ENCODE measurements at places on chromosomes 12 and 14.
A peak's percentile ranks its signal among the peaks of the same experiment; 100 is the strongest.

DNA sequence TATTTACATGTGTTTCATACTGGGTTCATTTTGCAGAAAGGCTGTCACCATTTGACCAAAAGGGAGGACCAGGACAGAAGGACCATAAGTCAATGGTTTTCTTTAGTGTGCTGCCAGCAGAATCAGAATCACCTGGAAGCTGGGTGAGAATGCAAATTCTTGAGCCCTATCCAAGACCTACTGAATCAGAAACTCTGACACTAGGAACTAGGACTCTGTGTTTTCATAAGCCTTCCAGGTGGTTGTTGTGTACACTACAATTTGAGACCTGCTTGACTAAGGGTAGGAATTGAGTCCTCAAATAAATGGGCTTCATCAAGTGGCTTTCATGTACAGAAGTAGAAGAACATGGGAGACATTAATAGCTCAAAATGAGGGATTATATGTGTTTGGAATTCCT, 32.2 kb downstream of the PDE6H start:
- DNase-seq, result no peak

- DNase-seq, result no peak
Measured at GRCh38 chr14:100076606-100077005, 11.4 kb downstream of the EVL start.

DNA sequence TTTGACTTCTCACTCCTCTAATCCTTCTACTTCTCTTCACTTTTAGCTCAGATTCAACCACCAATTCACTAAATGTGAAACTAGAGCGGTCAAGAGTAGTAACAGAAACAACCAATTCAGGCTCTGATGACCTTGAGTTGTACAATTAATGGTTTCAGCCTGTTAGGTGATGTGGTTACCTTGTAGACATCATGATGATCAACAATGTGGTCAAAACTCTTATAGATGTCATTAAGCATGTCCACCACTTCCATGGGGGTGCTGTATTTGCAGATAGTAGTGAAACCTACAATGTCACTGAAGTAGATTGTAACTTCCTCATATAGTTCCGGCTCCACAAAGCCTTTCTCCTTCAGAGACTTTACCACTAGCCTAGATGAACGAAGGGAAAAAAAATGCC, 54.1 kb upstream of the PLBD1 start:
- no peak for DNase-seq

DNA sequence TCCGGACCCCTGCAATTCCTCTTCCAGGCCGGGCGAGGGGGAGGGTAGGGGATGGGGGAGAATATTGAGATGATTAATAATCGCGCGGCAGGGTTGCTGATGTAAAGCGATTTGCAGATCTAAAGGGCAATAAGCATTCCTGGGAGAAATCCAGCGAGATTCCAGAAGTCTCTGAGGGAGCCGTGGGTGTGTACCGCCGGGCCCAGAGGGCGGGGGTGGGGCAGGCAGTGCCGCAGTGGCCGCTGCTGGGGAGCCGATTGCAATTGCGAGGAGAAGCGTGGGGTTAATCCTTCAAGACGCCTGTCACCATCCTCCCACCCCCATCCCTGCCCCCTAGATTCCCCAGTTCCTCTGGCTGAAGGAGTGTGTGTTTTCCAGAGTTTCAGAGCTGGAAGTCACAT, 16.4 kb downstream of the FOS start:
- DNase-seq, result no peak

DNA sequence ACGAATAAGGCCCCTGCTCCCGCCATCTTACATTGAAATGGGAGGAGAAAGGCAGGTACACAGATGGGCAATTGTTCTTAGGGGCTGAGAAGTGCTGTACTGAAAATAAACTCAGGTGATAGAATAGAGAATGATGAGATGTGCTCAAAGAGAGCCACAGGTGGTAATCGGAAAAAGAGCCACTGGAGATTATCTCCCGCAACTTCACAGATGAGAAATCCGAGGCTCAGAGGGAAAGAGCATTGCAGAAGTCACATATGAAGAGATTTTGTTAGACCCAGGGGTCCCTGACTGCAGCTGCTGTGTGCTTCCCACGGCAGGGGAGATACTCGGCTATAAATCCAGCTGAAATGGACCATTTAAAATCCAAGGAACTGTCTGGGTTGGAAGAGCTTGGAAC, 73.7 kb downstream of the PRIMA1 start:
- no peak for DNase-seq

GRCh38 chr12:122102331-122102730, 23.8 kb downstream of the MLXIP start:
- DNase-seq, result no peak

- no peak for DNase-seq
Measured at GRCh38 chr14:84770030-84770429, 759.9 kb upstream of the FLRT2 start.

DNA sequence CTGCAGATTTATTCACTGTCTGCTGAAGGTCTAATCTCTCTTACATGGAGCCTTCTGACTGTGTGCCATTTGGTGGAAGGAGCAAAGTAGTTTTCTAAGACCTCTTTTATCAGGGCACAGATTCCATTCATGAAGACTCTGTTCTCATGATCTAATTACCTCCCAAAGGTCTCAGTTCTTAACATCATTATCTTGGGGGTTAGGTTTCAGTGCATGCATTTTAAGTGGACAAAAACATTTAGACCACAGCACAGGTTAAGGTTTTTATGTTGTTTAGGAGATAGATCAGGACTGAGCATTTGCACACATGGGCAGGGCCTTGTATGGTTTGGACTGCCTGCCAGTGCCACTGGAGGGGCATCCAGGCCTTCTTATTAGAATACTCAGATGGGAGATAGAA, 746.1 kb downstream of the C12orf50 start:
- DNase-seq, result no peak

DNA sequence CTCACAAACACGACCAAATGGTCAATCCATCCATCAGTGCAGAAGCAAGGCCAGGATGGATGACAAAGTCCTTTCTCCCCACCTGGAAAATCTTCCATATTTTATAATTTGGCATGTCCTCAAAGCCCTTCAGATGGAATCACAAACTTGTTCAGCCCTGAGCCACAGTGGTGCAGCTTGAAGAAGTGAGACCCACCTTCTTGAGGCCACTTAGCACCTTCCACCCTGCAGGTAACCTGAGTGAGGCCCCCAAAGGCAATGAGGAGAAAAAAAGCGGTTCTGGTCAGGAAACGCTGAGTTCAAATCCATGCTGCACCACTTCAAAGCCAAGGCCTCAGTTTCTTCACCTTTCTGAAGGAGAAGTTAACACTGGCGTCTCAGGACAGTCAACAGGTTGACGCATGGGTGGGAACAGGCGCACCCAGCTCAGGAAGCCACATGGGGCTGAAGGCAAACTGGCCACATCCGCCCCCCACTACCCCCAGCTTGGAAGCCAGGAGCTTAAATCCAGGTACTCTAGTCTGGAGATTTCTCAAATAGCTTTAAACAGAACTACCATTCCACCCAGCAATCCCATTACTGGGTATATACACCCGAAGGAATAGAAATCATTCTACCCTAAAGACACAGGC, 320.4 kb downstream of the BCL11B start:
- DNase-seq, result no peak

GRCh38 chr12:65926119-65926908, 102.0 kb downstream of the HMGA2 start:
- no peak for DNase-seq

DNA sequence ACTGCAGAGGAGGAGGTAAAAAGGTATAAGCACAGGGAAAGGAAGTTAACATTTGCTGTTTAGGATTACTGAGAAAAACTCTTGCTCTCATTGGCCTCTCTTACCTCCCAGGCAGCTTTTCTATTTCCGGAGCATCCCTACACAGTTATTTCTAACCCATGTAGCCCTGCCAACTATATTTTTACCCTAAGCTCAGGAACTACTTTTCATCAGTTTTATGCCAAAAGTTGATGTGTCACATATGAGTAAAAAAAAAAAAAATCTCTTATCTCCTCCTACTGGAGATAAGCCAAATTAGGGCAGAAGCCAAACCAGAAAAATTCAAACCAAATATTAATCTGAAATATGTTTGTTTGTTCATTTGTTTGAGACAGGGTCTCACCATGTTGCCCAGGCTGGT, 34.4 kb upstream of the PSMA6 start:
- no peak for DNase-seq

- DNase-seq, result peak; percentile 21
Measured at GRCh38 chr12:76037130-76038103, 5.8 kb upstream of the PHLDA1 start.

DNA sequence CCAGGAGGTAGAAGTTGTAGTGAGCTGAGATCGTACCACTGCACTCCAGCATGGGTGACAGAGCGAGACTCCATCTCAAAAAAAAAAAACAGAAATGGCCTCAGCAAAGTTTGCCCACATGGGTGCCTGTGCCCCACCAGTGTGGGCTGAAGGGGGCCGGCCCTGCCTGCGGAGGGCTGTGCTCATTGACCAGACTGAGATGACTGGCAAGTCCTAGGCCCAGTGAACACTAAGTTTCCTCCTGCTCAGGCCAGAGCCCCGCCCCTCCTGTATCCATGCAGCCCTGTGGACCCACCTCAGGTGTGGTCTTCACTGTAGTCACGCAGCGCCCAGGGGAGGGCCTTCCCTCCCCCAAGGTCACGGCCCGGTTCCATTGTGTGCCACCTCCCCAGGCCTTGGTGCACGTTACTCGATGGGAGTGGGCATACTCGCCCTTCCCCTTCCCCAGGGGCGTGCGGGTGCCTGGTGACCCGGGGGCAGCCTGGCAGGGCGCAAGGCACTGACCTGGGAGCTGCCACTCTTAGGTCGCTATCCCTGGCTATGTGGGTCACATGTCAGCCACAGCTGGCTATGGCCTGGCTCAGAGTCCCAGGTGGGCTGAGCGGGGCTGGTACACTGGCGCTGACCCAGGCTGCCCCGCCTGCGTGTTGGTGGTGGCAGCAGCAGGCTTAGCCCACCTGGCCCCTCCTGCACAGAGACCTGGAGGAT, 16.1 kb downstream of the INF2 start:
- no peak for DNase-seq

- DNase-seq, result no peak
Measured at GRCh38 chr14:105489542-105490266, 1.3 kb upstream of the TEDC1 start.

- DNase-seq, result no peak
Measured at GRCh38 chr14:60175255-60175902, 10.2 kb upstream of the DHRS7 start.

- DNase-seq, result peak; percentile 68
Measured at GRCh38 chr12:6613776-6614512, 6.8 kb upstream of the CHD4 start.

GRCh38 chr12:127278351-127278750, 988.6 kb upstream of the TMEM132C start:
- no peak for DNase-seq

GRCh38 chr14:29321646-29322045, 555.1 kb downstream of the FOXG1 start:
- no peak for DNase-seq

DNA sequence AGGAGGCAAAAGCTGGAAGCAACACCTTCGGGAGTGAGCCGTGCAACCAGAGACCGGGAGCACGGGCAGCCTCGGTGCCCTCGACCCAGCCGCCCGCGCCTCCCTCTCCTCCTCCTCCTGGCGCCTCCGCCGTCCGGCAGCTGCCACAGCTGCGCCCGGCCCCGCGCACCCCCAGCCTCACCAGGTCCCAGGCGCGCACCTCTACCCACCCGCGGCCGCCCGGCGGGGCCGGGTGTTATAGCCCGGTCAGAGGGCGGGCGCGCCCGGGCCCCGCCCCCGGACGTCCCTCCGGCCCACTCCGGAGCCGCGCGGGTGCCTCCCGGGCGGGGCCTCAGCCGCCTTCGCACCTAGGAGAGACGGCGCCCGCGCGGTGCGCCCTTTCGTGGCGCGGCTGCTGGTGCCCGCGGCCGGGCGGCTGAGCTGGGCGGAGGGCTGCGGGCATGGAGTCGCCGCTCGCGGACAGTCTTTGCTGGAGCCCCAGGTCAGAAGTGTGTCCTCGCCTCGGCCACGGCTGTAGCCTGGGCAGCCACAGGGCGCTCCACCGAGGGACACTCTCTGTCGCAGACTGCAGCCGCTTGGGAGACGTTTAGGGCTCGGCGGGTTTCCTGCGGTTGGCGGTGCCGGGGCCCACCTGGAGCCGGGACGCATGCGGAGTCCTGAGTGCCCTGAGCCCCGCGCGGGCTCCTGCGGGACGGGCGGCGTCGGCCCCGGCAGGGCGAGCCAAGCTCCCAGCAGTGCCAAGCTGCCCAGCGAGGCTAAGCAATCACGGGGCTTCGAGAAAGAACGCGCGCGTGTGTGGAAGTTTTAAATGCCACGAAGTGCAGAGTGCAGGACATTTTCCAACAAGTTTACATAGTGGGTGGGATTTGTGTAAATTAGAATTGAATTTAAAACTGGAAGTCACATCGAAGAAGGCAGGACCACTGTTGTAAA, at the start of gene CPM:
TSS of gene CPM (minus strand) at position 211 of the 933 bp plus-strand sequence. CDS start 334 bp downstream, outside the sequence.
- peak; percentile 57 for DNase-seq

DNA sequence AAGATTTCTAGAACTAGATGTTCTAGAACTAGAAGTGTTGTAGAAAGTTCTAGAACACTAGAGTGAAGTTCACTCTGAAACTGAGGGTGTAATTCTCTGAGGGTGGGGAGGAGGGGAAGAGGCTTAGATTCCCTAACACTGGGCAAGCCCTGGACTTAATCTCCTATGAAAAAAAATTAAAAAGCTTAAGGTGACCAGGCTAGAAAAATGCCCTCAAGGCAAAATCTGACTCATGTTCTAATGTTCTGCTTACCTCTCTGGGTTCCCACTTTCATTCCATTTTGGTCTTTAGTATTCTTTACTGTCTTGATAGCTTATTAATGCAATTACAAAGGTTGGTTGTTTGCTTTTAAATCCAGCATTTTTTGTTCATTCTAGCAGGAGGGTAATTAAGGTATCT, 101.5 kb downstream of the KICS2 start:
- no peak for DNase-seq

DNA sequence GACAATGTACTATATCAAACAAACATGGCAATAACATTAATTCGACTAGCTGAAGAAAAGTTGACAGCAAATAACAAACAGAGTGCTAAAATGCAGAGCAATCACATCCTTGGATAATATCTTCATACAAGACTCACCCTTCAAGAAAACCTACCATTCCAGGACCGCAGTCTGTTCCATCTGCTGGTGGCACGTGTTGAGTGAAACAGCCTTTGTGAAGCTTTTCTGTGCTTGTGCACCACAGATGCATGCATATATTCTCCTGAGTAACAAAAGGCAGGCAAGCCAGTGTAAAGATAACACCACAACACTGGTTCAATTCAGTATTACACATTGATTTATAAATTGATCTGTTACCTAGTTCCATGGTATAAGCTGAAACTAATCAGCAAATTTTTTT, 89.3 kb downstream of the ADAMTS20 start:
- DNase-seq, result no peak

GRCh38 chr14:95033682-95034632, 123.4 kb downstream of the DICER1 start:
- no peak for DNase-seq

- no peak for DNase-seq
Measured at GRCh38 chr12:13369474-13370056, 173.0 kb downstream of the EMP1 start.

Measured in D721Med (cell line).